ENCODE measurements at places on chromosomes 11 and 22.

DNA sequence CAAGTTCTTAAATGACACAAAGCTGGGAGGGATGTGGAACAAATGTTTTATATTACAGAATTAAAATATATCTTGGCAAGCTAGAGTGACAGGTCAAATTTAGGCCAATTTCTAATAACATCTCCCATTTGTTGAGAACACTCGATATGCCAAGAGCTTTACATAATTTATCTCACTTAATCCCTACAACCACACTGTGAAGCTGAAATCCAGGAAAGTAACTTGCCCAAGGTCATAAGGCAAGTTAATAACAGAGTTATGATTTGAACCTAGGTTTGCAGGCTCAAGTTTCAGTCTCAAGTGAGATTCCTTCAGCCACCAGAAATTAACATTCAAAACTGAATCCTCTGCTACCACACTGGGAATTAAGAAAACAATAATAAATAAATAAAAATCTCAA is 38.3 kb downstream of the RAB30 start:
- no peak for DNase-seq

- DNase-seq: no peak
Measured at GRCh38 chr11:42840176-42840829, 471.5 kb upstream of the API5 start.

DNA sequence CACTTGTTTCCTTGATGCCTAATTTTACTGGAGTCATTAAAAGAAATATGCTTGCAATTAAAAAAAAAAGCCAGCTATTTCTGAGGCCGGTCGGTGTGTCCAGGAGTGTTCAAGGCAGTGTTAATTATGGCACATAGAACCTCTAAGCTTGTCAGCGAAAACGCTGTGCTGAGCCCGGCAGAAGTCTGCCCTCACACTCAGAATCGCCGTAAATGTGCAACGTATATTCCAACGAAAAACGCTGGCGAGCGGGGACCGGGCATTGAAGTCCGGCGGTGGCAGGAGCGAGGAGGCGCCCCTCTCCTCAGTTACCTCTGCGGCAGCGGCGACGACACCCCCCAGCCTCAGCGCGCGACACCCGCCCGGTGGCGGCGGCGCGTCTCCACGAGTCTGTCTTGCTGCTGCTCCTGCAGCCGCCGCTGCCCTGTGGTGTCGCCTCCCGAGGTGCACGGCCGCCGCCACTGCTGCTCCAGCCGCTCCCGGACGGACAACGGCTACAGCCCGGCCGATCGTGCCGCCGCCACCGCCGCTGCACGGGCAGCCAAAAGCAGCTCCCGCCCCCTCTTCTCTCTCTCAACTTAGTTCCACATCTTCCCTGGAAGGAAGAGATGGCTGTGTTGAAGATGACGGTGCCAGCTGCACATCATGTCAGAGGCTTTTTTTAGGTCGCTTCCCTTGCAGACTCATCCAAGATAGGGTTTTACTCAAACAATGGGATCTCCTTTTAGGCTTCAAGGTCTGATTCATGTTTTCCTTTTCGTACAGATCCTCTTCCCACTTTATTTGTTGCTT is 56.0 kb downstream of the JAM3 start:
- DNase-seq: no peak

DNA sequence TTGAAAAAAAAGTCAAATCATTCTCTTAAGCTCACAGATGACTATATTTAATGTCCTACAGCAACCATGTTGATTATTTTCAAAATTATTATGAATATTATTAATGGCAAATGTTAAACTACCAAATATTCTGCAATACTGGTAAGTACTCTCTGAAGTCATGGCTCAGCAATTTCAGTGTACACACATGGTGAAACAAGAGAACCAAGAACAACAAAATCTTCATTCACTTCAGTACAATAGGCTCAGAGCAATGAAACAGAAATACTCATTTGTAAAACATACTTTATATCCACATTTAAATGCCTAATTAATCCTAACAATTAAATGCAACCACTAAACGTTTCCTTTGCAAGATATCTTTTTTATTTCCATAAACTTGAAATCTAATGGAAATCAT is 347.2 kb downstream of the TTC28 start:
- no peak for DNase-seq

DNA sequence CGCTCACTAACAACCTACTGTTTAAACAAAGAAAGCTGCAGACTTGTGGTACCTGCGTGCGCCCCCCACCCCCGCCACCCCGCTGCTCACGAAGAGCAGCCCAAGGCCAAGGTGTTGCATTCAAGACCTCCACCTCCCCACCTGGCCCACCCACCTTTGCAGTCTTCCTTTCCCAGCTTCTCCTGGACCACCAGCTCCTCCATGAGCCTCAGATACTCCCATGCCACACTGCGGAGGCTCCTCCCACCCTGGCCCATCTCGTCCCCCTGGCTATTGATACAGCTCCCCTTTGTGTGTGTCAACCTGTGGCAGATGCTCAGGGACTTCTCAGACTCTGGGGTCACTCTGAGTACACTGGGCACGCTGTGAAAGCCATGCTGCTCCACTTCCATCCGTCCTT is 3.9 kb downstream of the CDPF1 start:
- no peak for DNase-seq

DNA sequence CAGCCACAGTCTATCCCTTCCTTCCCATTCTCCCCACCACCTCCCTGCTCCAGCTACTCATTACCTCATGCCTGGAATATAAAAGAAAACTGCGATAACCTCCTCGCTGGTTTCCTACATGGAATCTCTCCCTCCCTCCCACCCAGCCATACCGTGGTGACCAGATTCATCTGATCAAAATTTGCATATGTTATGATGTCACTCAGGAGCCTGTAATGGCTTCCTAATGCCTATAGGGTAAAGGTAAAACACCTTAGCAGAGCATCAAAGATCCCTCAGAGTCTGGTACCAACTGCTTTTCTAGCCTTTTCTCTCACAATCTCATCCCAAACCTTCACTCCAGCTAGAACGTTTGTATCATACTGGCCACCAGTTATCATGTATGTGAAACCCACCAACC is 19.6 kb downstream of the RTN4RL2 start:
- no peak for DNase-seq

DNA sequence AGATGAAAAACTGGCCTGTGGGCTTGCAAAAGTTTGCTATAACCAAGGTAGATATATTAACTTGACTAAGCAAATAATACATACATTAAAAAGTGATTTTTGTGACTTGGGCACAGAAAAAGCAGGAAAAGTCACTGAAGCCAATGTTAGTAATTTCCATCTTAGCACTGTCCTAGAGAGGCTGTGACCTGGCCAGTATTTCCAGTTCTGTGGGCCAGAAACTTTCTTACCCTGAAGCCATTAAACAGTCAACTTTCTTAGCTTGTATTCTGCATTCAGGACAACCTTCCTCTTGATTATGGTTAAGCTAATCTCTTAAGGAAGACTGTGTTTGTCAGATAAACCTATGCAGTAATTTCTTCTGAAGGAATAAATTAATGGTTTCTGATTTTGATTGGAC is 22.3 kb upstream of the SLC36A4 start:
- DNase-seq: no peak

- DNase-seq: no peak
Measured at GRCh38 chr22:42632096-42632495, 8.3 kb downstream of the ATP5MGL start.

- DNase-seq: no peak
Measured at GRCh38 chr11:62461740-62462507, 43.1 kb downstream of the SCGB1A1 start.

GRCh38 chr11:32870676-32871075 is 21.9 kb upstream of the QSER1 start:
- DNase-seq: no peak

- DNase-seq: no peak
Measured at GRCh38 chr11:128616161-128616560, 28.8 kb upstream of the ETS1 start.

DNA sequence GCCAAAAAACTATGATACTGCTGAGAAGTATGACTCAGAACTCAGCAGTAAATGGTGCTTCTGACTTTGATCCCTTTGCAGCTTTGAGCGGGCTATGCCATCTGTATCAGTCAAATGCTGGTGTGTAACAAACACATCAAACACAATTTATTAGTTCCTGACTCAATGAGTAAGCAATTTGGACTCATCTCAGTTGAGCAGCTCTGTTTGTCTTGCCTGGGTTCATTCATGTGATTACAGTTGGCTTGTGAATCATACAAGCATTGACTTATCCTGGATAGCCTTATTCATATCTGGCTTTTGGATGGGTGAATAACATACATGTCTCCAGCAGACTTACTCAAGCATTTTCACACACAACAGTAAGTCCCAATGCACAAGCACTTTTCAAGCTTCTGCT is 858.8 kb downstream of the METTL15 start:
- no peak for DNase-seq

DNA sequence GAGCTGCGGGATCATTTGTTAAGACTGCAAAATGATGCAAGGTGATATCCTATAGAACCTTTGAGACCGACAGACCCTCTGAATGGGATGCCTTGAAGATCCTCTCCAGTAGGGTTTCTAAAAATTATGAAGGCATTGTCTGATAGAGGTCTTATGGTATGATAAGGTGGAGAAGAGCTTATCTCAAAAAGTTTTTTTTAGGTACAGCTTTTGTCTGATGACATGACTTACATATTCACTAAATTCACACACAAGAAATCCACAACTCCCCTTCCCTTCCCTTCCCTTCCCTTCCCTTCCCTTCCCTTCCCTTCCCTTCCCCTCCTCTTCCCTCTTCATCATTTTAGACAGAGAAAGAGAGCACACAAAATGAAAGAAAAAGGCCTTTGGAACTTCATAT is 118.4 kb upstream of the CTSC start:
- DNase-seq: no peak

GRCh38 chr11:2463766-2464277 is 19.0 kb downstream of the KCNQ1 start:
- no peak for DNase-seq

GRCh38 chr22:47965066-47965465 is 1202.6 kb downstream of the TBC1D22A start:
- no peak for DNase-seq

DNA sequence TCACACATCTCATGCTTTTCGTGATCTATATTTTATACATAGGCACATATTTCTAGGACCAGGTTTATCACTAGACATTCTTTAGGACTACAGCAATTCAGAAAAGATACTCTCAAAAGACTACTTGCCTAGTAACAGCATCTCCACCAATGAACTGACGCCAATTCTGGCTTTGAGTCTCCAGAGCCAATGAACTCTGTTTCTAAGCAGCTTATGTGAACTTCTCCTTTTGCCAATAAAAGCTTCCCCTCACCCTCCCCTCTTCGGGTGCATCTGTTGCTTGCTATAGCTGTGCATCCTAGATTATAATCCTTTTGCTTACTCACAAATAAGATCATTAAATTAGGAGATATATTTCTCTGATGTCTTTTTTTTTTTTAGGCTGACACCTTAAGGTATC is 11.4 kb upstream of the ANKK1 start:
- DNase-seq: no peak

DNA sequence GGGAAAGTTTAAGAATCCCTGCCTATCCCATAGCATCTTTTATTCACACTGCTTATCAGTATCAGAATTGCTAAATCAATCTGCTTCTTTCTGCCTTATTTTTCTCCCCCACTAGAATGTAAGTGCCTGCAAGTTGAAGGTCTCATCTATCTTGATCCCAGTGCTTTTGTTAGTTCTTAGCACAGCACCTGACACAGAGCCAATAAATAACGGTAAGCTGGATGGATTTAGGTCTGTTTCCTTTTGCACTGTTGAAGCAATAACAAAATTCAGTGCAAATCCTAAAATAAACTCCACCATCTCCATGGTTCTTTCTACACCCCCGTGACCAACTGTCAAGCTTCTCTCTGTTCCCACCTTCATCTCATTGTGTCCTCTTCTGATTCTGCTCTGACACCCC is 36.7 kb upstream of the CD44 start:
- no peak for DNase-seq

DNA sequence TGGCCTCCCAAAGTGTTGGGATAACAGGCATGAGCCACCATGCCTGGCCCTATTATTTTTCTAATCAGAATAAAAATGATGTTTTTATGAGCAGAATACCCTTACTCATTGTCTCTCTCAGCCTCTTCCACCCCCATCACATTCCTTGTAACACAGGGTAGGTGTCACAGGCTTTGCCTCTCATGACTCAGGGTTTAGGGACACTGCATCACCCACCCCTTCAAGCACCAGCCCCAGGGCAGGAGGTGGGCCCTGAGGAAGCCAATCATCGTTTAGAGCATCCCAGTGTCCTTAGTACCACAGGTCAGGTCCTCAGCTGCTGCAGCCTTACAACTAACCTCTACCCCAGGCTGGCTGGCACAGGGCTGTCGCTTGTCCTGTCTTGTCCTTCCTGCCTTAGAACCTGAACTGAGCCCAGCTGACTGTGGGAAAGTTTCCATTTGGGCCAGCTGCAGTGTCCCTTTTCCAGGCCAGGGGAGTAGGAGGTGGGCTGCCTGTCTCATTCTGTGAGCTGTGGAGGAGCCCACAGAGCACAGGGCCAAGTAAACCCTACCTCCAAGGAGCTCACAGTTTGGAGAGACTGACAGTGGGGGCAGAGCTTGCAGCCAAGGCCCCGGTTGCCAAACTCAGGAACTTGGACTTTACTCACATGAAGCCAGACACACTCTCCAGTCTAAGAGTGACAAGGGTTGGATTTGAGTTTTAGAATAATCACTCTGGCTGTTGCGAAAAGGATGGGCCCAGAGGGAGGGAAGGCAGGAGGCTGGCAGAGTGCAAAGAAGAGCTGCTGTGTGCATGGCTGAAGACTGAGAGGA is 19.5 kb upstream of the UVRAG start:
- DNase-seq: no peak

- DNase-seq: no peak
Measured at GRCh38 chr11:2264366-2265053, 5.9 kb downstream of the ASCL2 start.

GRCh38 chr11:129372609-129373488 is 2.8 kb upstream of the BARX2 start:
- no peak for DNase-seq

DNA sequence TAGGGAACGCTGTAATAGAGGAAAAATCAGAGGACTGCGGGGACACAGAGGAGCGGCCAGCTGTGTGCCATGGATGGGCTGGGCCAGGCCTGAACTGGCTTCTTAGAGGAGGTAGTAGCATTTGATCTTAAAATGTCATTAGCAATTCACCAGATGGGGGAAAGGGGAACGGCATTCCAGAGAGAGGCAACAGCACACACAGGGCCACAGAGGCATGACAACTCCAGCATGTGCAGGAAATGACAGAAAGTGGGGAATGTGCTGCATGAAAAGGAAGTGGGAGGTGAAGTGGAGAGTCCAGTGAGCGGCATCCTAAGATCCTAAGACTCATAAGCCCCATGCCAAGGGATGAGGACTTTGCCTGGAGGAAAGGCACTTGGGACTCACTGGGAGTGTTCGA is 69.0 kb downstream of the UBASH3B start:
- DNase-seq: no peak

- DNase-seq: no peak
Measured at GRCh38 chr22:20550057-20550817, 42.8 kb downstream of the MED15 start.

DNA sequence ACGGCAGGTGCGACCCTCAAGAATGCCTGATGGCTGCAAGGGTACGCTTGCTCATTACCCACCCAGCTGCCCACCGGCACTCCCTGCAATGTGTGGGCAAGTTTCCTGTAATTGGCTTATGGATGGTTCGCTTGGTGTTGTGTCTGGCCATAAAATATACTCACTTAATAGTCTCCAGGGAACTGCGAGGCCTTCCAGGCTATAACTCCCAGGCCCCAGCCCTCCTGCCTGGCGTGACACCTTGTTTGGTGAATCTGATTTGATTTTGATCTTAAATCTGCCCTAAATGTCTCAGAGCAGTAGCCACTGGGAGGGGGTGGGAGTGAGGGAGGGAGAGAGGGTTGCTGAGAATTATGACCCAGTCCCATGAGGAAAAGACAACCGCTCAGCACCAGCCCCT is 572.2 kb downstream of the BUD13 start:
- DNase-seq: no peak

- no peak for DNase-seq
Measured at GRCh38 chr11:117146521-117146920, 2.4 kb downstream of the PAFAH1B2 start.
